ENCODE measurements at places on chromosomes 11 and 22.

DNA sequence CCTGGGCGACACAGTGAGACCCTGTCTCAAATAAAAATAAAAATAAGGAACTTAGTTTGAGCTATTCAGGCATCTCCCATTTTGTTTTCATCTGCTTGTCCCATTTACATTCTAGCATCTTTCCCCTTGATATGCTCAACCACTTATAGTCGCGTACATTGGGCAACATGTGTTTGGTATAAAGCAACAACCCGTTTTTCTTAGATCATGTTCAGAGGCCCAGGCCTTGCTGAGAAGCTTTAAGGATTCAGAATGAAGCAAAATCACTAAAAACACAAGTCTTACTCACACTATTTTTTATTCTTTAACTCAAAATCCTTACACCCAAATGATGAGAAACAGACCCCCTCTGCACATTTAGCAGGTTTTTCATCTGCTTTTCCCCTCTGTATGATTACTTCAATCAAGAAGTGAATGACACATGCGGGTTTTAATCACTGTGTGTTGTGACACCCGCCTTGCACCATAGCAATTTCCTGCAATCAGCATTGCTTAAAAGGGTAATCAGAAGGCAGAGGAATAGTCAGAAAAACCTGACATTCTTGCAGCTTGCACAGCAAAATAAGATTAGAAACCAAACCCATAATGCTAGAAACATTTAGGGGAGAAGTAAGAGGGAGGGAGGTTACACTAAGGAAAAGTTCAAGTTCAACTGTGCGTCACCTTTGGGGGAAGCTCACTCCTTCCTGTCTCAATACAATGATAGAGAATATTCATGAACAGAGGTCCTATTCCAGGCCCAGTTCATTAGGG is 25.9 kb downstream of the ALG9 start:
- no peak for DNase-seq

GRCh38 chr11:75845324-75845723 is 30.3 kb downstream of the UVRAG start:
- no peak for DNase-seq

DNA sequence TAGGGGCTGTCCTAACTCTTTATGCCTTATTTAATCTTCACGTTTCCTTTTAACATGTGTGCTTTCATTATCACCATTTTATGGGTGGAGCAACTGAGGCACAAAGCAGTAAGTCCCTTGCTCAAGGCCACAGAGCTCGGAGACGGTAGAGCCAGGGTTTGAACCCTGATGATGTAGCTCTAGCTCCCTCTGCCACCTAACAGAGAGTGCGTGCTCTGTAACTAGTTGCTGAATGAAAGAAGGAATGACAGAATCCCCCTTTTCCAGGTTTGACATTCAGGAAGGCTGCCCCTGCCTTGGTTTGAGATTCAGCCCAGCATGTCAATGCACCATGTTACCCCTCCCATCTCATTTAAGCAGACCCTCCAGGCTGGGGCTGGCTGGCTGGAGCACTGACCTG is 193.3 kb upstream of the NAV2 start:
- no peak for DNase-seq

DNA sequence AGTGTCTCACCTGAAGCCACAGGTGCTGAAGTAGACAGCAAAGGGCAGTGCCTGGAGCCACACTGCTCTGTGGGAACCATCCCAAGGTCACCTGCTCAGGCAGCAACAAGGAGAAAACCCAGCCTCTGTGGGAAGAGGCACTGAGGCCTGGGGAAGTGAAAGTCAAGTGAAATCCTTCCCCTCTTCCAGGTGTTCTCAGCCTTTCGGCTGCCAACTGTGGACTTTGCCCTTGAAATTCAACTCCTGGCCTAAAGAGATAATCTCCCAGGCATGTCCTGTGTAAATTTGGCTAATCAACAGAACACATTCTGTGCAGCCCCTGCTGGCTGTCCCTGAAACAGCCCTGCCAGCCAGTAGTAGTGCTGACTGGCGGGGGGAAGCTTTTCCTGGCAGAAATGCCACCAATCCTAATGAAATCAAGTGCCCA is 112.1 kb downstream of the RPL27A start:
- no peak for DNase-seq

GRCh38 chr11:89405629-89406028 is 85.5 kb downstream of the NOX4 start:
- no peak for DNase-seq

DNA sequence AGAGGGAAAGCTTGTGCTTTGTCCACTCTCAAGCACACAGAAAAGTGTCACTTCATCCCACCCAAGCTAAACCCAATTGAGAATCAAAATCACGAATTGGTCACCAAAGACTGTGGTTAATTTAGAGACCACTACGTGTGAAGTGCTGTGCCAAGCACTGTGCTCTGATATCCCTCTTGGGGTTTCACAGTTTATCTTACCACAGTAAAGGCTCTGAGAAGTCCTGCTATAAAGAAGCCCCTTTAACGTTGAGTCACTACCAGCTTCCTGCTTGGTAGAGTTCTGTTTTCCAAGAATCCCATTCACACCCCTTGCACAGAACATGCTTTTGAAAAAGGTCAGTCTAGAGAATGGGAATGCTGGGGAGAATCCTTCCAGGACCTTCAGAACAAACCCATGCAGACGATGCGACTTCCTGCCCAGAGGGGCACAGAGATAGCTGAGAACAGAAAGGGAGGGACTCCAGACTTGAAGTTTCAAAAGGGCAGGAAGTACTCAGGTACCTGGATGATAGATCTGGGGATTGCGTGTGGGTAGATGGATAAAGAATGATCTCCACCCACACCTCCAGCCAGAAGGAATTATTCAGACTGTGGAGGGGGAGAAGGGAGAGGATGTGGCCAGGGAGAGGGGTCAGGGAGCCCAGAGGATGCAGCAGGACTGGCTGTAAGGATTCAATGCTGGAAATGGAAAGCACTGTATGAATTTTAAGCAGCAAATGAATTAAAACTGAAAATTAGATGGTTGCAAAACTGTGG is 18.1 kb upstream of the TSPAN18 start:
- DNase-seq = no peak

GRCh38 chr22:42915980-42916765 is 59.1 kb upstream of the ARFGAP3 start:
- DNase-seq = no peak

Measured in GM12891 (cell line).